Amygdala (tissue), 56 donors: ENCODE measurements at places on chromosomes 4 and X.
A peak's percentile ranks its signal among the peaks of the same experiment; 100 is the strongest.

DNA sequence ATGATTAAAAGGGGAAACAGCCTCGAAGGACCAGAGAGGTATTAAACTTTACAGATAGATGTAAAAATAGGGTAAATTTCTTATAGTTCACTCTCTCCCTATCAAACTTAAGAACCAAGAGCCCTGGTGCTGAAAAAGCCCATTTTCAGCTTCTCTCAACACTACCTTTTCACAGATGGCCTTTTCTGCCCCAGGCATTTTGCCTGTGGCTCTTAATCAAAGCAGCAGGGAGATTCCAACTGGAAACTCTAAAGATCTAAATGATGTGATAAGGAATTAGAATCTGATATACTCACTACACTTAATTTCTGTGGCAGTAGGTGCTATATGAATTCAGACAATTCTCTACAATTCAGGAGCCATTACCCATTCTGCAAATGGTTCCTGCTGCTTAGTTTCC is 60.0 kb downstream of the AMMECR1 start:
- DNase-seq: no peak

DNA sequence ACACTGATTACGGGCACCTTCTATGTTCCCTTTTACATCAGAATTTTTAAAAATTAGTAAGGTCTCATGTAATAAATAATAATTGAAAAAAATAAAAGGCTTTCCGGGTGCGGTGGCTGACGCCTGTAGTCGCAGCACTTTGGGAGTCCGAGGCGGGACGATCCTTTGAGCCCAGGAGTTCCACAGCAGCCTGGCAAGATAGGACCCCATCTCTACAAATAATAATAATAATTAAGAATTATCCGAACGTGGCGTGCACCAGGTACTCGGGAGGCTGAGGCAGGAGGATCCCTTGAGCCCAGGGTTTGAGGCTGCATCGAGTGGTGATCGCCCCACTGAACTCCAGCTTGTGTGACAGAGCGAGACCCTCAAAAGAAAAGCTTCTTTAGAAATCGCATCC is 771 bp upstream of the LAMTOR3 start:
- no peak for DNase-seq

DNA sequence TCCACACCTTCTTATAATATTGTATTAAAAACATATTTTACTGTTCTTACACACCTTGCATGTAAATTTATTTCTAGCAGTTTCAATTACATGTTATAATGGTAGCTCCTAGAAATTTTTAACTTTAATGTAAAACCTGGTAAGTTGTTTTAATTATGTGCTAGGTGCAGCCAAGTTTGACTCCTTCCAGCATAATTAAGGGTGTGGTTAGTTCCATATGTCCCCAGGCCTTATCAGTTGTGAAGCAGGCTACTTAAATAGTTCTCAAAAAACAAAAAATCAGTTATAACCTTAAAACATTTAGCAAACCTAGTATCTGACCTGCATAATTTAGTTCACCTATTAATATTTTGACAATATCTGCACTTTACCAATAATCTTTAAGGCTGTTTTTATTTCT is 26.9 kb upstream of the PASD1 start:
- no peak for DNase-seq

- no peak for DNase-seq
Measured at GRCh38 chrX:44451056-44451455, 91.6 kb downstream of the FUNDC1 start.

DNA sequence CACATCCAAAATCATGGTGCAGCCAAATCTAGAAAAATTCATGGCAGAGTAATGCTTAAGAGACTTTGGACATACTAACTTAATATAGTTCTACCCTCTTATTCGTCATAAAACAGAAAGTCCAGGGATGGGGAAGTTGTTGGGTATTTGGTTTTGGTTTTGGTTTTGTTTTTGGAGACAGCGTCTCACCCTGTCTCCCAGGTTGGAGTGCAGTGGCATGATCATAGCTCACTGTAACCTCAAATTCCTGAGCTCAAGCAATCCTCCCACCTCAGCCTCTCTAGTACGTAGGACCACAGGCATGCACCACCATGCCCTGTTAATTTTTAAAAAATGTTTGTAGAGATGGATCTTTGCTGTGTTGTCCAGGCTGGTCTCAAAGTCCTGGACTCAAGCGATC is 271.8 kb upstream of the TENM3 start:
- DNase-seq: no peak

GRCh38 chr4:73308286-73308685 is 49.7 kb upstream of the ANKRD17 start:
- DNase-seq: no peak

- no peak for DNase-seq
Measured at GRCh38 chr4:40253906-40254305, 57.1 kb downstream of the RHOH start.

GRCh38 chrX:107470198-107470597 is 20.7 kb downstream of the FRMPD3 start:
- DNase-seq: no peak

- DNase-seq: no peak
Measured at GRCh38 chr4:44146516-44146915, 302.1 kb downstream of the KCTD8 start.

DNA sequence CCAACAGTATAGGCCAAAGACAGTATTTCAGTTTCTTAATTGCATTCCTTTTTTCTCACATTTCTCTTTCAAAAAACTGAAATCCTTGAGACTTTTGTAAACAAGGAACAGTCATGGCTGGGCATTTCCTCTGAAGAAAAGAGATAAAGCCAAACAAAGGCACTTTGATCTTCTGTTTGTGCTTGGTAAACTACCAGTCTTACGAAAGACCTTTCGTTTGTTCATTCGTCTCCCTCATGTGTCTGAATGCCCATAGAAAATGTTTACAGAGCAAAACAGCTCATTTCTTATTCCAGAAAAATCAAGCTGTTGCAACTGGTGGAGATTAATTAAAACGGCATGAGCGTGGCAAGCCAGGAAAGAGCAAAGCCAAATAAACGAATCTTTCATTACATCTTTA is 178.0 kb downstream of the GASK1B start:
- no peak for DNase-seq

GRCh38 chr4:155705664-155706063 is 39.0 kb downstream of the GUCY1A1 start:
- DNase-seq: no peak

DNA sequence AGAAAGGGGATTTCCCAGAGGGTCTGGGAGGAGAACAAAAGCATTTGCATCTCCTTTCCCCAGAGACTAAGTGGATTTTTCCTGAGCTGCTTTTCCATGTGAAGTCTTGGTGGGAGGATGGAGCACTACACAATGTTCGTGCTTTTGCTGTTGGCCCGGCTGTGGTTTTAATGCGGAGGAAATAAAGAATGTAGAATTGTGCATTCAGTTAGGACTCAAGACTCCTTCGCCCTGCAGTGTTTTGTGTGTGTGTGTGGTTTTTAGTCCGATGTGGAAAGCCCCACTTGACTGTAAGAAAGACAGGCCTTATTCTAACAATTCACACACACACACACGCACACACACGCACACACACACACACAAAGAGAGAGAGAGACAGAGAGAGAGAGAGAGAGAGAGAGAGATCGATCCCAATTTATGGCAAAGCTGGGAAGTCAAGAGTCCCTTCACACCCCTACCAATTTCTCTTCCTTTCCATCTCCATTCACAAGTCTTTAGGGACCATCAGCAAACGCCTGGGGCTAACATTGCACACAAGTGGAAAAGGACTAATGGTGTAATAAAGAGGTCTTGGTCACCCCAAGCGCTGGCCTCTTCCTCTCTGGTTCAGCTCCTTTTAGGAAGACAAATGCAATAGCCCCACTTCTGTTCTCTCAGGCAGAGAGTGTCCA is 44.2 kb downstream of the CLDN34 start:
- DNase-seq: no peak

- DNase-seq: no peak
Measured at GRCh38 chr4:158535130-158535614, 13.5 kb downstream of the RXFP1 start.

GRCh38 chr4:147828331-147828905 is 96.5 kb downstream of the ARHGAP10 start:
- no peak for DNase-seq

GRCh38 chrX:40107291-40108161 is 9.8 kb upstream of the BCOR start:
- peak; percentile 11 for DNase-seq

DNA sequence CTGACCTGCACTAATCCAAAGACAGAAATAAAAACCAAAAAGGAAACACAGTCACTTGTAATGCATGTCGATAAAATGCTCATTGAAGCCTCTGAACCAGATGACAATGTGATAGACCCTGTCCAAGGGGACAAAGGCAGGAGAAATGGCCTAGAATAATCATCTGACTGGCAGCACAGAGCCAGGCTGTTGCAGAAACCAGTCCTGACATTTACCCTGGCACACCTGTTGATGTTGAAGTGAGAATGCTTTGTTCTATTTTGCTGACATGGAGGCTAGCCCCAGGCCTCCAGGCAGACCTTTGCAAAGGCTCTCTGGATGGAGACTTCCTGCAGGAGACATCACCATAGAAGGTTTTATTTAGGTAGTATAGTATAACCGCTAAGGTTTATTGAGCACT is 41.0 kb downstream of the TFDP3 start:
- DNase-seq: no peak

GRCh38 chr4:185217408-185217975 is 8.1 kb downstream of the SNX25 start:
- no peak for DNase-seq

GRCh38 chr4:80446664-80447063 is 111.1 kb downstream of the CFAP299 start:
- DNase-seq: no peak

GRCh38 chr4:149955780-149956390 is 122.4 kb upstream of the DCLK2 start:
- DNase-seq: no peak

DNA sequence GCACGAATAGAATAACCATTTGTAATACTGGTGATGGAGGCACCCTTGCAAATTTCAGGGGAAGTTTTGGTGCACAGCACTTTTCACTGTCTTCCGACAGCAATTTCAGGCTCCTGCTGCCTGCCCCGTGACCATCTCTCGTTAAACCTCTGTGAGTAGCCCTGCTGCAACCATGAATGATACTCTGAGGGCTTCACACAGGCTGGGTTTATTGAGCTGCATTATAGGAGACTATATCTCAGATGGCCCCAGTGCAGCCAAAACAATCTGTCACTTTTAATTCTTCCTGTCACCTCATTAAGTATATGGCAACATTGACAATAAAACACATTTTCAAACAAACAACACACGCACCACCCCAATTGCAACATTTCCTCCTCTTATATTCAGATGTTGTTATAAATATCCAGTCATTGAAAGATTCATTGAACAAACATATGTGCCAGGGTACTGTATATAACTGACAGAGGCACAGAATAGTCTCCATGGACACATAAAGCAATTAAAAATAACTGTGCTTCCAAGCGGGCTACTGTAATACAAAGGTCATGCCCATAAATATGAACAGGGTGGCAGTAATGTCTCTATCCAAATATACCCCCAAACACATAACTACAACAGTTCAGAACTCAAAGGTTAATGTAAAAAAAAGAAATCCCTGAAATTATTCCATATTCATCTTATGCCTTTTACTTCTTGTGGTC is 477.0 kb downstream of the GBA3 start:
- DNase-seq: no peak

GRCh38 chrX:38061335-38061734 is 55.0 kb downstream of the SYTL5 start:
- no peak for DNase-seq

DNA sequence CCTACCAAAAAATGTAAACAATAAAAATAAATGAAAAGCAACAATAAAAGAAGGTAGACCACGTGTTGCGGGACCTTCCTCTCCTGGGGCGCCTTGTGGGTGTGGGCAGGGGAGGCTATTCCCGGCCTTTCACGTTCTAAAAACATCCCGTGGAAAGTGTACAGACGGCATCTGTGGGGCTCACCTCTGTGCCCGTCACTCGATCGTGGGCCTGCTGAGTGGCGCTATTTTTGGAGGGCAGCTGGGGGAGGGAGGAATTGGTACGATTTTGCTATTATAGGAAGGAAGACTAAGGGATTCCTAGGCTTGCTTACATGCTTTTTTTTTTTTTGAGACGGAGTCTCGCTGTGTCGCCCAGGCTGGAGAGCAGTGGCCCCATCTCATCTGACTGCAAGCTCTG is 13.6 kb upstream of the PPP2R3B start:
- DNase-seq: no peak

DNA sequence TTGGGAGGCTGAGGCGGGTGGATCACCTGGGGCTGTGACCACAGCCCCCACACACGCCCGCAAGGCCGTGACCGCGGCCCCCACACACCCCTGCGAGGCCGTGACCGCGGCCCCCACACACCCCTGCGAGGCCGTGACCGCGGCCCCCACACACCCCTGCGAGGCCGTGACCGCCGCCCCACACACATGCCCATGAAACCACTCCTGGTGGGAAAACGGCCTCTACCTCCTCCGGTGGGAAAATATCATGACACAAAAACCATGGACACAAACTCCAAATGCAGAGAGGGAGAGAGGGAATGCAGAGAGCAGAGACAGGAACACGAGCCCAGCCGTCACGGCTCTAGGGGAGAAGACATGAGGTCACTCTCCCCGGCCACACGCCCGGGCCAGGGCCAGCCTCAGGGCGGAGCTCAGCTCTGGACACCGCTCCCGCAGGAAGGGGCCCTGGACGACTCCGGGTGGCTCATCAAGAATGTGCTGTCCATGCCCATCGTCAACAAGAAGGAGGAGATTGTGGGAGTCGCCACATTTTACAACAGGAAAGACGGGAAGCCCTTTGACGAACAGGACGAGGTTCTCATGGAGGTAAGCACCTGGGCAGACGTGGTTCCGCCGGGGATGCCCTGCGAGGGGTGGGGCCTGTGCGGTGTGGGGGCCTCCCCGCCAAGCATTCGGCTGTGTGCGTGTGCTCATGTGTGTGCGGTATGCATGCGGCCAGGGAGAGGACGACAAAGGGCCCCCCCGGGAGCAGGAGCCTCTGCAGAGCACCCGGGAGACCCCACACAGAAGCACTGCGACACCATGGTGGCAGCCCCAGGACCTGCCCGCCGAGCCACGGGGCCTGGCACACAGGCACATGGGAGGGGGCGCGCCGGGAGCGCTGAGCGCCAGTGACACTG is 17.4 kb downstream of the ATP5ME start:
- DNase-seq: no peak

- no peak for DNase-seq
Measured at GRCh38 chrX:40104985-40105834, 7.5 kb upstream of the BCOR start.

DNA sequence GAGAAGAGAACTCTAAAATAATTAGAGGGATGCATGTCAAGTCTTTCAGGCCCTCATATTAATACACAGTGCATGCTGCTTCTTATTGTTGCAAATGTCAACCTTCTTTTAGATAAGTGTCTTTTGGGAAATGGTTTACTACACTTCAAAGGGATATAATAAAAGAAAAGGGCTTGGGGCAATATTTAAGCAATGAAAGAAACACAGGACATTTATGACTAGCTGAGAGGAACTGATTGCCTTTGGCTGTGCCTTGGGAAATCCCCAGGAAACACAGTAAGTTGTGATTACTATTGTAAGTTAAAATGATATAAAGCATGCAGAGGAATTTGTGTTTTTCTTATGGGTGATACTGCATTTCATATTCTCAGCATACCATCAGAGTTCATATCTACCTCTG is 1036.2 kb upstream of the GRID2 start:
- no peak for DNase-seq
